Femur (tissue), 1 donor: ENCODE measurements at places on chromosomes 16 and 17.

- peak; percentile 28 for DNase-seq
Measured at GRCh38 chr16:75038036-75038858, 39.4 kb downstream of the ZNRF1 start.

GRCh38 chr17:44602390-44602789, 45.1 kb downstream of the FZD2 start:
- no peak for DNase-seq

GRCh38 chr17:29240968-29241963, 5.4 kb upstream of the CRYBA1 start:
- DNase-seq, result no peak

DNA sequence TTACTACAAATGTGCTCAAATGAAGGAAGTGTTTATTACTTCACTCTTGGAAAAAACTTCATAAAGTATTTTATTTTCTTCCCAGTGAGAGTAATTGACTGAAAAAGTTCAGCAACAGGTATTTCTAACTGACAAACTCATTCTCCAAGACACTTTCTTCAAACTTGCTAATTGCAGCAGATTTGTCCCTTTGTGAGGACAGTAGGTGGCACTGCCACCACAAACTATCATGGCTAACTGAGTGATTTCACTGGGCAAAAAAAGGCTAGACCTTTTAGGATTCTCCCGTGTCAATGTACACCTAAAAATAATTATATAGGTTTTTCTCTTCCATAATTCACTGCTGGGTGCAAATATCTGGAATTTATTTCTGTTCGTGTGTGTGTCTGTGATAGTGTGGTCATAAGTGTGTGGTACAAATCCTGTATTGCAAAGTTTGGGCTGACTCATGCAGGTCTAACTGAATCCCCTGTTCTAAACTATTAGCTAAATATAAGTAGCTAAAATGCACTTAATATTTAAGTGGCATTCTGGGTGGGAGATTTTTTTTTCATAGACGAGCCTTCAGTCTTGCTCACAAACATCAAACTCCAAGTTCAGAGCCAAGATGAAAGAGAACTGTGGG, 3.9 kb downstream of the HS3ST3A1 start:
- DNase-seq, result peak; percentile 46

GRCh38 chr16:87744750-87745514, 20.9 kb downstream of the KLHDC4 start:
- DNase-seq, result no peak

DNA sequence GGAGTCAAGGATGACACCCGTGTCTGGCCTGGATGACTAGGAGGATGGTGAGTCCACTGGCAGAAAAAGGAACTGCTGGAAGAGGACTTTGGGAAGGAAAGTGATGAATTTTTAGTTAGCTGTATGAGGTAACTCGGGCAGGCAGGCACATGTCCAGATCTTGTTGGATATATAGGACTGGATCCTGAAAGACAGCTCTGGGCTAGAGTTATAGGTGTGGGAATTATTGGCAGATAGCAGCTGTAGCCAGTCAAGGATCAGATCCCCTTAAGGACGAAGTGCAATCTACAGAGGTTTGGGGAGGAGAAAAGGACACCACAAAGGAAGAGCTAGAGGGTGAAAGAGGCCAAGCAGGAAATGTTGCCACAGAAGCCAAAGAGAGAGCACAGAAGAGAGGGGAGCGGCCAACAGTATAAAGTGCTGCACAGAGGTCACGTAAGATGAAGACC, 10.1 kb downstream of the CYB5D1 start:
- no peak for DNase-seq

DNA sequence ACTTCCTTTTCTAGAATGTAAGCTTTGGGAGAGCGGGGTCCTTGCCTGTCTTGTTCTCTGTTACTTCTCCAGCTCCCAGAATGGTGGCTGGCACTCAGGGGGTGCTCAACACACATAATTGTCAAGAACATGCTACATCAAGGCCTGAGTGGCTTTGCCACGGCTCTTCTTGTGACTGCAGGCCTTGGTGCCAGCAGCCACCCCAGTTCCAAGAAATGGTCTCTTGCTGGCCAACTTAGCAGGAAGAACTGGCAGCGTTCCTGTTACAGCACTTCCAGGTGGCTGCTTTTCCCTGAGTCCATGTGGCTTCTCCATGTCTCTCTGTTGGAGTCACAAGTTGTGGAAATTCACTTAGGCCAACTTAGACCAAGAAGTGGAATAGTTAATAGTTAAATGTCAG, 36.1 kb downstream of the PRKCB start:
- no peak for DNase-seq

- DNase-seq, result no peak
Measured at GRCh38 chr17:21169496-21169895, 42.7 kb downstream of the DHRS7B start.

DNA sequence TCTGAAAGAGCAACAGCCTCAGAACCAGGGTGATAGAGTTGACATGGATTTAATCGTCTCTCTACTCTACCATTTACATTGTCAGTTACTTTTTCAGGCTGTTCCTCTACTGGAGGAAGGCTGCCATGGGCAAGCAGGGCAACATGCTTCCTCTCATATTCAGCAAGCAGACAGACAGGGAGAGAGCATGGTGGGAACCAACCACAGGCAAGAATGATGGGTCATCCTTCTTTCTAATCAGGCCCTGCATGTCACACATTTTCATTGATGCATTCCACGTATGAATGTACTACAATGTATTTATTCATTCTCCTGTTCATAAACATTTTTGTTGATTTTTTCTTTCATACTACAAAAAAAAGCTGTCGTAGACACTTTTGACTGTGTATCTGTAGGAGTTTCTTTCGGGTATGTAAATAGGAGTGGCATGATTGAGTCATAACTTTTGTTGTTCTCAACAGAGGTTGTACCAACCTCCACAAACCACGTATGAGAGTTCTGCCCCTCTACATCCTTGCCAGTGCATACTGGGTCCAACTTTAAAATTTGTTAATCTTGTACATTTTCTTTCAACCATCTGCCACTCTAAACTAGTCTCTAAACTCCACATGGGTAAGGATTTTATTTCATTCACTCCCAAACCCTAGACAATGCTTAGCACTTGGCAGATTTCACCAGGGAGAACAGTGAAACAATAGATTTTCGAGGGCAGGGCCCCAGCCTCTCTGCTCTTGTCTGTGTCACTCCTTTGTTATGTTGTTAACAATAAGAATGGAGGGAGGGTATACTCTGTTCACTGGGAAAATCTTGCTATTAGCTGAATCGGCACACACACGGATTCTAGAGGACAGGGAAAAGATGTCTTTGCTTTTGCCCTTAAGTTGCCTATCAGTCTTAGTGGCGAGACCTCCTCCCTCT, 58.7 kb downstream of the CMC2 start:
- no peak for DNase-seq

DNA sequence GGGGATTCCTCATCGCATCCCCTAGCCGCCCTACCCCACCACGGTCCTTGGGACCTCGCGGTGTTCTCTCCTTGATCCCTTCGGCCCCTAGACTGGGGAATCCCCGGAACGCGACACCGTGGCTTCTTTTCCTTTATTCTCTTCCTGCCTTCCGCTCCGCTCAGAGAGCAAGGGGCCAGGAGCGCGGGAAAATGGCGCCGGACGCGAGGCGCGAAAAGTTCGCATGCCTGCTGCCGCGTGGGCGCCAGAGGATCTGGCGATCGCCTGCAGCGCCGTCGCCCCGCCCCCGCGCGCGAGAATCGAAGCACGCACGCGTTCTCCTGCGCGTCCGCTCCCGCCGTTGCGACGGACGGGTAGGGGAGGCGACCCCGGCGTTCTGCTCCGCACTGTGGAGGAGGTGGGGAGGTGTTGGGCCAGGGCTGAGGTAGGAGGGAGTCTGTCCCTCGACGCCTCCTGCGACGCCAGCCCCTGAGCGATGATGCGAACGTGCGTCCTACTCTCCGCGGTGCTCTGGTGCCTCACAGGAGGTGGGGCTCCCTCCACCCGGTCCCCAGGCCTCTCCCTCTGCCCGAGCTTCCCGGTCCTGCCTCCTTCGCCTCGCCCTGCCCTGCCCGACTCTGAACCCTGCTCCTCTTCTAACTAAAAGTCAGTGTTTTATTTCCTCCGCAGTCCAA, at the start of gene ZPBP2:
Gene ZPBP2 (plus strand): TSS at position 323 of the 674 bp plus-strand sequence. CDS start 153 bp downstream, at position 476.
- no peak for DNase-seq

- DNase-seq, result peak; percentile 80
Measured at GRCh38 chr16:69179328-69180010, 7.5 kb upstream of the SNTB2 start.

GRCh38 chr16:86044881-86045590, 146.1 kb downstream of the IRF8 start:
- DNase-seq, result no peak

GRCh38 chr17:64177311-64178010, 47.5 kb upstream of the ERN1 start:
- DNase-seq, result no peak

DNA sequence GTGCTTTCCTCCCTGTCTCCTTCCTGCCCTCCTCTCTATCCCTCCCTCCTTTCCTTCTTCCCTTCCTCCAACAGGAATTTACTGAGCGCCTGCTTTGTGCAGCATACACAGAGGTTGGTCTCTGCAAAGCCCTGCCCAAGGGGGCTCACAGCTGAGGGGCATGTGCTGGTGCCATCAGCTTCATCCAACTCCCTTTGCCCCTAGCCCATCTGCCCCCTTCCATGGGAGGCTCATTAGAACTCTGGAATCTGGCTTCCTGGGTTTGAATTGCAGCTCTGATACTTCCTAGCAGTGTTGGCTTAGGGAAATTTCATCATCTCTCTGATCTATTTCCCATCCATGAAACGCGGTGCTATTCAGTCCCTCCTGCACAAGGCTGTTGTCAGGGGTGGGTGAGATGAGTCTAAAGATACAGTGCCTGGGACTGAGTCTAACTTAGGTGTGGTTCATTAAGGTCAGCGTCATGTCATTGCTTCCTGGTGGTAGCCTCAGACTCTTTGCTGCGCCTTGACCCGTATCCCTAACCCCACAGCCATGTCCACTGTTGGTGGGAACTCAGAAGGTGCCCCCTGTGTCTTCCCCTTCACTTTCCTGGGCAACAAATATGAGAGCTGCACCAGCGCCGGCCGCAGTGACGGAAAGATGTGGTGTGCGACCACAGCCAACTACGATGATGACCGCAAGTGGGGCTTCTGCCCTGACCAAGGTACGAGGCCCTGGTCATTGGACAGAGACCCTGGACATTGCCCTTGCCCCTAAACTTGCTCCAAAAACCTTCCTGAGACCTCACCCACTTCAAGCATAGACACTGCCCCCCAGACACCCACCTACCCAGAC, 10.3 kb downstream of the MMP2 start:
- DNase-seq, result no peak

DNA sequence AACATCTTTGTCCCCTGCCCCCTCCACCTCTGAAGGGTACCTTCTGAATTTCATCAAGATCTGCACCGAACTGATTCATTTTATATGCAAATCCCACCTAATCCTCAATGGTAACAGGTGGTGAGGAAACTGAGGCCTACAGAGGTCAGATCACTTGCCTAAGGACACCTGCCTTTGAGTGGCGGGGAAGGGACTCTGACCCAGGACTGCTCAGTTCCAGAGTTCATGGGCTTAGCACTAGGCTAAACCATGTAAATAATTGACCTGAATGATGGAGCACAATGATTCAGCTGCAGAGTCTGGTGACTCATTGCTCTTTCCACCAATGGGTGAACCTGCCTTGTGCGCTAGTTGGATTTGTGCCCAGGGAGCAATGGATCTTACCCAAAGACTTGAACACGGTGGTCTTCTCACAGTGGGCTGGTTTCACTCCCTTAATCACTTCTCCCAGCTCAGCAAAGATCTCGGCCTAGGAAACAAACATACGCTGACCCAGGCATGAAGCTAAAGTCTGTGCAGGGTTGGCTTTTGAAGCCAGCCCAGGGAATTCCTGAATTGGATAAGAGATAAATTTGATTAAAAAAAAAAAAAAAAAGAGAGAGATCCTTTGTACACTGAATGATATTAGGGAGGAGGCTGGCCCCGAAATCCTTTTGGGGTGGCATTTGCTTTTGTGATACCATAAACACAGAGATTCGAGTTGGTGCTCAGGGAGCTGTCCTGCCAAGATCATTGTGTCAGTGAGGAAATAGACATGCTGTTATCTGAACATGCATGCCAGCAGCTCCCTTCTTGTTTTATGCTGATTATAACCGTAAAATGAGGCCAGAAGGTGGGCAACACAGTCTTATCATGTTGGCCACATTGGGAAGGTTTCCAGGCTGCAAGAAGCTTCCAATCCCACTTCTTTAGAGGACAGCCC, 17.0 kb downstream of the CRYM start:
- no peak for DNase-seq

- DNase-seq, result peak; percentile 77
Measured at GRCh38 chr16:17331071-17331607, 139.6 kb downstream of the XYLT1 start.

DNA sequence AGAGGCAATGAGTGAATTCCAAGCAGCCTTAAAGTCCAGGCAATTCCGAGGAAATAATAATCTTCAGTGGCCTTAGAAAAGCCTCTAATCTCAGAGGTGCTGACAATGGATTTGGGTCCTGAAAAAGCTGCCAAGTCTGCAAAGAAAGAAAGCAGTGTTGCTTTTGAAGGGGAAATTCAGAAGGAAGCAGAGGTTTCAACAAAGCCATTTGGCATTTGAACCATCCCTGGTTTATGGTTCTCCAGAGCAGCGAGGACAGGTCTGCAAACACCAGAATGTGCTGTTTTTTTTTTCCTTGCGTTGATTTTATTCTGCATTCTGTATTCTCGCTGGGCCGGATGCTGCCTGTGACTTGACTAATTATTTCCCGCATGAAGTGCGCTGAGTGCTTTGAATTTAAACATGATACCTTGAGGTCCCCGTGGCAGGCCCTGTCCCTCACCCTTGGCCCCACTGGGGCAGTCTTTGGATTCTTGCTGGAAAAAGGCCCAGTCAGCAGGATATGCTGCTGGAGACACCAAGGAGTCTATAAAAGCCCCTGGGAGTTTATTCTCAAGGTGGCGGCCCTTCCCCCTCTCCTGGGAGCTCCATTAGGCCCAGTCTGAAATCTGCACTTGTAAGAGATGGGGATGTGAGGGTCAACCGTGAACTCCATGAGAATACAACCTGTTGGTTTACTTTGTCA, 338.3 kb downstream of the HAPSTR1 start:
- DNase-seq, result no peak

- no peak for DNase-seq
Measured at GRCh38 chr16:48442379-48442778, 57.2 kb upstream of the SIAH1 start.

DNA sequence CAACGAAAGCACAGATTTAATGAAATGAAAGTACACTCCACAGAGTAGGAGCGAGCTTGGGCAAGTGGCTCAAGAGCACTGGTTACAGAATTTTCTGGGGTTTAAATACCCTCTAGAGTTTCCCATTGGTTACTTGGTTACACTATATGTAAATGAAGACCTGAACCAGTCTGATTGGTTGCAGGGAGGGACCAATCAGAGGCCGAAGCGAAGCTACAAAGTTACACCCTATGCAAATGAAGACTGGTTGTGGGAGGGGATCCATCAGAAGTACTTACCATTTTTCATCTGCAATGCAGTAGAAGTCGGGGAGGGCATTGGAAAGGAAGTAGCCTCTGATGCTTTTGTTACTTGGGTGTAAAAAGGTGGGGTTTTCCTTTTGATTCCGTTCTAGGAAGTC, 132.0 kb downstream of the PMP22 start:
- DNase-seq, result no peak

DNA sequence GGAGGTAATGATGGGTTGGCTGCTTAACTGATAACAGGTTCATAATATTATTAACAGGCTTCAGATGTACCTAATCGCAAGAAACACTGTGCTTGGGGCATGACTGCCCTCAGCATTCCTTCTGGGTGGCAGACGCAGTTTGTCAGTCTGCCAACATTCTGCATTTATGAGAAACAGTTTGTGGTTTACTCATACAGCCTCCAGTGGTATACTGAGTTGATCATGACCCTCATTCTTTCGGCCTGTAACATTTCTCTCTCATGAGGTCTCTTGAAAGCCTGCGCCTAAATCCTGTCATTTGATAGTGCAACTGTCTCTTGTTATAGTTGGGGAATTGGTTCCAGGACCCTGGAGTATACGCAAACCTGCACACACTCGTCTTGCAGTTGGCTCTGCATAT, 4.9 kb upstream of the RUSF1 start:
- no peak for DNase-seq
